ENCODE measurements at places on chromosomes 2 and 18.

- DNase-seq: no peak
Observed at GRCh38 chr2:105362862-105363591, 25.7 kb downstream of the C2orf49 start.

DNA sequence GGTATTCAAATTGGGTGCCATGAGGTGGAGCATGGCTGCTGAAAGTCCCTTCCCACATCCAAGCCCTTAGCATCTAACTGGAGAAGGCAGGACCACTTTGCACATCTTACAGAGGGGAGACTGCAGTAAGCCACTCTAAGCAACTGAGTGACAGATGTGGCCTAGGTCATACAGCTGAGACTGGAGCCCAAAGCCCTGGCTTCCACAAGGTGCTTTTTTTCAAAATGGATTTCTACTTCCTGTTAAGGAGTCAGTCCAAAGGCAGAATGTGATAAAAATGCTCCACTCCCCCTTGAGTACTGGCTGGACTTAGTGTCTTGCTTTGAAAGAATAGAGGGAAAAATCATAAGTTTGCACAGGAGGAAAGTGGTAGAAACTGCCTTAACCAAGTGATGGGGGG lies 424.0 kb upstream of the SPRED2 start:
- no peak for DNase-seq

DNA sequence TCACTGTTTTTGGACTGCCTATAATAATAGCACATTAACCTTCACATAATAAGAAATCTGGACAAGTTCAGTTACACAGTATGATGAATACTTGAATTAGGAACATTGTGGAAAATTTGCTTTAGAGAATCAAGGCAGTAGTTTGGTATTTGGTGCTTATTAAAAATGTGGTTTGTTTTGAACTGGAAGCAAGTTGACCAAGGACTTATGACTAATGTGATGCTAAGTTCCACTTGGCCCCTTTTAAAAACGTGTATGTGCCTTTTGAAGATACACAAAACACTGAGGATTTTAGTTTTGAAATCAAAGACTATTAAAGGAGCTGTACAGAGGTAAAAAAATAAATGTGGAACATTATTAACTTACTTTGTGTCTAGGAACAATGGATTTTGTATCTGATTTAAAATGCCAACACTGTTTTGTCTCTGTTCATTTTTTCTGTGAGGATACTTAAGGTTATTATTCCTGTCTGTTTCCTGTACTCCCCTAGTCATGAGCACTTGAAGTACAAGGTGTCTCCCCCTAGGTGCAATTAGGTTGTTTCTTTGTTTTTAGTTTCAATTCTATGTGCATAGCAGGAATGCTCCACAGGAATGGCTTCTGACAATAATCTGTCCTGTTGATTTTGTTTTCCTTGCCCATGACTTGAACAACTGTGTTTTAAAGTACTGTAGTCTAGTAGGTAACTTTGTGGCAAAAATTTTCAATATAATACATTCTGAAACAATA lies 49.6 kb upstream of the PTH2R start:
- DNase-seq: no peak

GRCh38 chr2:71925268-71926088 lies 222.2 kb downstream of the CYP26B1 start:
- DNase-seq: no peak

DNA sequence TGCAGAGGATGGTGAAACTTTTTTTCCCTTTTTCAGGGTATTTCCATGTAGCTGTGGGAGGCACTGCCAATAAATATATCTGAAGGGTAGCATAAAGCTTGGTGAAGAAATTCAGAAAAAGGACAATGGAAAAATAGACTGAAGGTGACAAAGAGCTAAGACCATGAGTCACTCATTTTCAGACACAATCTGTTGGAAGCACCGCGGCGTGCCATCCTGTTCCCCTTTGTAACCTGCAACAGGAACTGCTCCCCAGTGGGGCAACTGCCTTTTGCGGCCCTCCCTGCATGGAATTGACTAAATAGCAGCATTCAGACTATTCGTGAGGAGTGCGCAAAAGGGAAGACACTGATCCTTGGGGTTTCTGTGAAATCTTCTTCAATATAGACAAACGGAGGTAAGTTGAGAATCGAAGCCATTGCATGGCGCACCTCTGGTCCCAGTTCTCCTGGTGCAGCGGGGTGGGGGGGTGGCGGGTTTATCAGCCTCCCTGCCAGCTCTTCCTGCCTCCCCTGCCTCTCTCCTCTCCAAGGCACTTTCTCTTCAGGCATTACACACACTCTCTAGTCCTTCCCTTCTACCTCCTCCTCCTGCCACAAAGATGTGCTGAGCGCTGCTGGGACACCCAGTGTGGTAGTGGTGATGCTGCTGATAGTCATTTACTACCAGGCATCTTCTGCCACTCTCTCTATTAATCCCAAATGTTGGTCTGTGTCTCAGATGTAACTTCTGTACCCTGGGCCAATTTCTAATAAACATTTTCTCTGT lies 126.2 kb upstream of the TMEM200C start:
- DNase-seq: no peak

GRCh38 chr18:67639872-67640271 lies 123.4 kb upstream of the DSEL start:
- no peak for DNase-seq

GRCh38 chr2:1611886-1612285 lies 132.4 kb downstream of the PXDN start:
- no peak for DNase-seq

DNA sequence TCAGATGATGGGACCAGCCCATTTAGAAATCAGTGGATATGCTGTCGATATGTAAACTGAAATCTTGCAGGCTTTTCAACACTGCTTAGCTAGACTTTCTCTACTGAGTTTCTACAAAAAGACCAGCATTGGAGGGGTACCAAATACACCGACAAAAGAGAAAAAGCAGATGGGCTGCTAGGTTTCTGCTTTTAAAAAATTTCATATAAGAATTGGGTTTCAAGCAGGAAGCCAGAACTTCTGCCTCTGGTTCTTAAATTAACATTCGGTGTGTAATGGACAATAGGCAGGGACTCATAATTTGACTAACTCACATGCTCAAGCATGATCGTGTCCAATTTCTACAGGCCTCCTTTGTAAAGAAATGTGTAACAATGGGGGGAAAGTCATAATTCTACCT lies 3.1 kb downstream of the ARL4C start:
- no peak for DNase-seq
